Tibial artery (tissue), 4 donors: ENCODE measurements at places on chromosomes 6 and 20.

- DNase-seq, result no peak
Observed at GRCh38 chr6:37452522-37452921, 19.5 kb downstream of the CMTR1 start.

DNA sequence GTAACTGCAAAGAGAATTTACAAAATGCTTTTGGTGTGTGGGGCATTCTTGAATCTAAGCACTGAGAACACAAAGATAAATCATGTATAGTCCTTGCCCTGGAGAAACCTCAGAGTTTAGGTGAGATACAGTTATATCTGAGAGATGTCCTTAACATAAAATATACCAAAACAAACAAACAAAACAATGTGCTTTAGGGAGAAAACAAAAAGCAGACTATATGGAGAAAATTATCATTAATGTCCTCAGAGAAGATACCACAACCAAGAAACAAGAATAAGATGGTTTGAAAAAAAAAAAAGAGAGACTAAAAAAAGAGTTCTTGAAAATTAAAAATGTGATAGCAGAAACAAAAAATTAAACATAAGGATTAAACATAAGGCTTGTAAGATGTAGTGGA is 8.0 kb downstream of the KIF13A start:
- no peak for DNase-seq

DNA sequence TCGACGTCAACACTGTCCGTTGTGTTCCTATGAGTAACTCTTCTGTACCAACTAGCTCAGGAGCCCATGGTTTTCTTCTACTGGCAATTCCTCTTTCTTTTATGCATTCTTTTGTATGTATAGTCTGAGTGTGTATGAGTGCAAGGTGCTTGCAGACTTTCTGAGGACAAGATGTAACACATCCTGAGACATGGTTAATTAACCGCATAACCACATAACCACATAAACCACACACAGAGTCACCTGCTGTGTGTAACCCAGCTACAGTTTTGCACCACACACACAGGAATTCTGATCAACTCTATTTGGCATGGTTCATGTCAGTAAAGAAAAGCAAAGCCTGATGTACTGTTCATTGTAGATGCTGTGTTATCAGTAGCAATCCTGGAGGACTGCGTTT is 98.6 kb downstream of the DACT2 start:
- no peak for DNase-seq

DNA sequence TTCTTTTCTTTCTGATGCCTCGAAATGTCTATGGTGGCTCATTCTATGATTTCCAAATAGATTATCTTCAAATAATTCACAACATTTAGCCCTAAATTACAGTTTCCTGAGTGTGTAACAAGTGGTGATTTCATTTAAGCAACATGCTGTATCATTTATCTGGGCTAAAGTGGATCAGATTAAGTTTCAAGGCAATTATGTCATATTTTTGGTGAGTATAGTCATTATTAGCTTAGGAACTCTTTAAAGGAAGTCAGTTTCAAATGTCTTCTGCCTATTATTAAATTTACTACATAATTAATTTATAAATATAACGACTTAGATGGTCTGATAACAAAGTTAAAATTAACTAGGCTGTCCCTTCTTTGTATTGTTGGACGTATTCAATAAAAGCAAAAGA is 847.9 kb upstream of the FLRT3 start:
- no peak for DNase-seq

- DNase-seq, result no peak
Observed at GRCh38 chr6:130326496-130326895, 39.3 kb upstream of the TMEM200A start.

- DNase-seq, result no peak
Observed at GRCh38 chr6:45069091-45069490, 259.0 kb upstream of the RUNX2 start.

DNA sequence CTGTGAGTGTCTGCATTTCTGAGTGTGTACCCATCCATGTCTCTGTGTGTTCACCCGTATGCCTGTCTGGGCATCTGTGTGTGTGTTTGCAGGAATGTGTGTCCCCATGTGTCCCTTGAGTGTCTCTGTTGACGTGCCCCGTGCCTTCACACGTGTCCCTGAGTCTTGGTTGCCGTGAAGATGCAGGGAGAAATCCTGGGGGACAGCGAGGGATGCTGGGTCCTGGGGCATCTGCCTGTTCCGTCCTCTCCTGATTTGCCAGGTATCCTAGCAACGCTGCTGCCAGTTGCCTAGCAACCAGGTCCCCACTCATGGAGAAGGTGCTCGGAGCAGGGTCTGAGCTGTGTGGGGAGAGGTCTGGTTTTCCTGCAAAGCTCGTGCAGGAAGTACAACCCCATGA is 6.0 kb upstream of the LKAAEAR1 start:
- no peak for DNase-seq

DNA sequence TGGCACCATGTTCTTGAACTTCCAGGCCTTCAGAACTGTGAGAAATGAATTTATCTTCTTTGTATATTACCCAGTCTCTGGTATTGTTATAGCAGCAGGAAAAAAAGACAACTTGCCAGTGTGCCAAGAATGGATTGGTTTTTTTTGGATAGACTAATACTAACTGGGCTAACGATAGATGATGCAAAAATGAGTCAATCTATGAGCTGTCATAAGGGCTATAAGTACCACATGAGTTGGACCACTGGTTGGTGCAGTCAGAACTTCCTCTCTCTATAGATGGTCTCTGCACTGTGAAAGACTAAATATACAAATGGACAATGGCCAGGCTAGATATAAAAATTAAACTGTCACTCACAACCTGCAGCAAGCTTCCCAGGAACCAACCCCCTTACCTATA is 87.6 kb upstream of the COL21A1 start:
- no peak for DNase-seq

GRCh38 chr6:11298651-11299420 is 66.4 kb upstream of the NEDD9 start:
- DNase-seq, result no peak

DNA sequence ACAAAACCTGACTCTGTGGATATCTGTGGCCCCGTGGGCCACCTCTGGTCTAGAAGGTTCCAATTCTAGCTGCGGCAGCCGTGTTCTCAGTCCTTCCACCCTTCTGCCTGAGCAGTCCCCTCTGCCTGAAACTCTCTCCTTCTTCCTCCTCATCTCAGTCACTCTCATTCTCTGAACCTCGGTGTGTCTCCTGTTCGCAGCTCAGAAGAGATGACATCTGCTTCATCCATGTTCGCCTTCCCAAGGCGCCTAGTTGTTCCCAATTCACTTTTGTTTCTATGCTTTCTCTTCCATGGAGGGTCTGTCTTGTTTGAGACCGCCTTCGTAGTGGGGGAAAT is 95.5 kb downstream of the CEBPB start:
- no peak for DNase-seq

DNA sequence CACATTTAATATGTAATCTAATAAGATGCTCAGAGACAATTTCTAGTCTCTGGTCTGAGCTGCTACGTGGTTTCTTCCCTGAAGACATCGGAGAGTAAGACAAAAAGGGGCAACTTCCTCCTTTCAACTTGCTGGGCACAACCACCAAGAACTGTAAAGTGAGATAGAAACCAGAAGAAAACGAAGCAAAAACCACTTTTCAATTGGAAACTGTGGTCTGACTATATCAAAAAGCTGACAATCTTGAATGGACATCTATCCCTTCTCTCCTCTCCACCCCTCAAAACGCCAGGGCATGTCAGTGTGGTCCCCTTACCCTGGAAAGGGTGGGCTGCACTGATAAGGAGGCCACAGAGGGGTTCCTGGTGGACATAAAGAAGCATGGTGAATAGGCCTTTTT is 269.1 kb downstream of the CD83 start:
- no peak for DNase-seq

- DNase-seq, result no peak
Observed at GRCh38 chr20:14984768-14985622, 647.6 kb upstream of the FLRT3 start.

GRCh38 chr6:112595841-112596240 is 248.7 kb downstream of the RFPL4B start:
- DNase-seq, result no peak

DNA sequence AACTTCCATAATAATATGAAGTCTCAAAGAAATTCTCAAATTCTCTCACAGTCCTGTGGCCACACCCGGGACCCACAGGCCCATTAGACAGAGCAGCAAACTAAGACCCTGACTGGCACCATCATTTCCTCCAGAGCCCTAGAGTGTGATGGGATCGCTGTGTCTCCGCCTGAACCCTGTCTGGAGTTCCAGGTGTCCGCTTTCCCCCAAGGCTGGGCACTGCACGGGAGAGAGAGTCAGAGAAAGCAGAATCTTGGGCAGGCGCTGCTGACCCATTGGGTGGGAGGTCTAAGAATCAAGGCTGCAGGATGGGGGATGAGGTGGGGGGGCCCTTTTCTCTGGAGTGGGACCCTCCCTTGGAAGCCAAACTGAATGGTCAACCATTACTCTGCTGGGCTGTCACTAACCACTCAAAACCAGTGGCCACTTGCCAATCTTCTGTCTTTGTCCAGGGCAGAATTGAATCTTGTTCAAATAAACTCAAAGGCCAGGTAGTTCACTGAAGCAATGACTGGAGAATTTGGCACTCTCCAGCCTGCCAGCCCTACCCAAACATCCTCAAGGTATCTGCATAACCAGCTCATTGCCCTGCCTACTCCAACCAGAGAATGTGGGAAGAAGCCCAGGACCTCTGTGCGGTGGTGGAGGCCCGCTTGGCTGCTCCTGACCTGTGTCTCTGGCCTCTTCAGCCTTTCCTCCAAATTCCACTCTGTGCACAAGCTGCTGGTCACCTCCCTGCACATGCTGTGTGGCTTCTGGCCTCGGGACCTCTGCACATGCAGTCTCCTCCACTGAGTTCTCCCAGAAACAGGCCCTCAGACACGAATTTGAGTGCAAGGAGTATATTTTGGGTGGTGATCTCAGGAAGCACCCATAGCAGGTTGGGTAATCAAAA is 141.1 kb downstream of the CEBPB start:
- DNase-seq, result no peak

- no peak for DNase-seq
Observed at GRCh38 chr6:14488180-14488579, 370.6 kb downstream of the CD83 start.

- DNase-seq, result no peak
Observed at GRCh38 chr6:159642481-159642880, 50.6 kb downstream of the SOD2 start.

DNA sequence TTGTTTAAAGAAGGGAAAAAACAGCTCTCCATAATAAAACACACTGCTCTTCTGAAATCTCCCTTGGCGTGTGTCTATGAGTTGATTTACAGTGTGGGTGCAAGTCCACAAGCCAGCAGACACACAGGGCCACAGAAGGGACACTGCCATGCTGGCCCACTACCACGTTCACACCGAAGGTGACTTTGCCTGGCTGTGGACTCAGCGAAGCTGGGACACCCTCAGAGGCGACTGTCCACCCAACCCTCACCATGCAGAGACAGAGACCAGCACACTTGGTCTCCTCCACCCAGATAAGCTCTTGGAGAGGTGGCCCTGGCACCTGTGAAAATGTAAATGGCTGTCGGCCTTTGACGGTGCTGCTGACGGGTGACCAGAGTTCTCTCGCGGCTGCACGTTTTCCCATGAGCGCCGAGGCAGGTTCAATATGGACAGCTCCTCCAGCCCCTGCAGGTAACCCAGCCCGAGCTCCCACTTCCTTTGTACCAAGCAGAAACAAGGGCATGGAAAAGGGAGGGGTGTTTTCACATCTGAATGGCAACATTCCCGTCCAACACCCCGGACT is 78.0 kb downstream of the YTHDF1 start:
- DNase-seq, result no peak

DNA sequence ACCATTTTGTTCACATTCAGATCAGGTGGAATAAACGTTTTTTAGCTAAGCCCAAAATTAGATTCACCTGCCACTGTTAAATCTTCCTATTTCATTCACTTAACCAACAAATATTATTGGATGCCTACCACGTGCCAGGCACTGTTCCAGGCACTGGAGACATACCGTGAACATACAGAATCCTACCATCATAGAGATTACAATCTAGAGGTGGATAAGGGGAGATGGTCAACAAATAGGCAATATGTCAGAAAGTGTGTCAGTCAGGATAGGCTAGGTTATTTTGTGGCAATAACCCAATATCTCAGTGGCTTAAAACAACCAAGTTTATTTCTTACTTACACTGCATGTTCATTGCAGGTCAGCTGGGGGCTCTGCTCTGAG is 58.7 kb upstream of the REV3L start:
- no peak for DNase-seq

- DNase-seq, result peak; percentile 92
Observed at GRCh38 chr6:11744753-11745152, 33.9 kb downstream of the ADTRP start.

- peak; percentile 28 for DNase-seq
Observed at GRCh38 chr6:144408161-144408560, 123.0 kb downstream of the UTRN start.

DNA sequence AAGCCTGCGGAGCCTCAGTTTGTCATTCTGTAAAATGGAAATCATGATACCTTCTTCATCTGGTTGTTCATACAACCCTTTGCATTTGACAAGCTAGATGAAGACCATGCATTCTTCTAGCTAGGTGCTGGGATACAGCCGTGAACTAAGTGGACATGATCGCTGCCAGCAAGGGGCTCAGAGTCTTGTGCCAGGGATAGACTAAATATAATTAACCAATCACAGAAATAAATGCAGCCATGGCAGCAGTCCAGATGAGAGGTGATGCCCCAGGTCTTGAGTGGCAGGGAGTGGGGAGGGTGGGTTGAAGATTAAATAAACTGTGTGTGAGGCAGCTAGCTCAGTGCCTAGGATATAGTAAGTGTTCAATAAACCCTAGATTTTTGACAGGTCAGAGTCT is 19.3 kb downstream of the JPH2 start:
- no peak for DNase-seq

- DNase-seq, result no peak
Observed at GRCh38 chr6:299104-299980, 7.1 kb downstream of the DUSP22 start.

DNA sequence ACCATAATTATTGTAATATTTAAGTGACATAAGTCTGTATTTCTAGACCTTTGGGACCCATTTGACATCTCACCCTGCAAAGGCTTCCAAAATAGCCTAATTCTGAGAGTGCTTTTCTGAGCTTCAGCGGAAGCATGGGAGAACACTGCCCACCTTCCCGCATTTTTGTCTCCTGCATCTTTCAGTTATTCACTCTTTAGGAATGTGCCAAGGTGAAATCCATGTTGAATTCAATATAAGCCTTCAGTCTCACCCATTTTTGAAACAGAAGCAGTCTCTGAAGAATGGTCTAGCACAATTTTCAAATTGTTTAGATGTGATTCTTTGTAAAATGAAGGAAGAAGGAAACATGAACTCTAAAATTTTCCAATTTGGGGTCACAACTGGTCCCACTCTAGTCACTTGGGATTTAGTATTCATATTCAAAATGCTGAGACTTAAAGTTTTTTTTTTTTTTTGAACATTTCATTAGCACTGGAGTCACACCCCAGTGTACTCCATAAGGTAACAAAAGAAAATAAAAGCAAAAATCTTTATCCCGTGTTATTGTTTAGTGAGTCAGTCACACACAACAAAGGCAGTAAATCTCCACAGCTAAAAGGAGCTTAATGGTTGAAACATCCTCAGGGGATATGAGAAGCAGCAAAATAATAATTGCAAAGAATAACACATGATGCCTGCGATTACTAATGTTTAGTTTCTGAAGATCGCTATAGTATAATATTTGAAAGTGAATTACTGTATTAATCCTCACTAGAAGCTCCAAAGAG is 479.9 kb upstream of the BTBD3 start:
- DNase-seq, result no peak

- DNase-seq, result no peak
Observed at GRCh38 chr6:156699017-156699421, 78.2 kb upstream of the ARID1B start.
